ENCODE measurements at places on chromosomes 2 and 18.

DNA sequence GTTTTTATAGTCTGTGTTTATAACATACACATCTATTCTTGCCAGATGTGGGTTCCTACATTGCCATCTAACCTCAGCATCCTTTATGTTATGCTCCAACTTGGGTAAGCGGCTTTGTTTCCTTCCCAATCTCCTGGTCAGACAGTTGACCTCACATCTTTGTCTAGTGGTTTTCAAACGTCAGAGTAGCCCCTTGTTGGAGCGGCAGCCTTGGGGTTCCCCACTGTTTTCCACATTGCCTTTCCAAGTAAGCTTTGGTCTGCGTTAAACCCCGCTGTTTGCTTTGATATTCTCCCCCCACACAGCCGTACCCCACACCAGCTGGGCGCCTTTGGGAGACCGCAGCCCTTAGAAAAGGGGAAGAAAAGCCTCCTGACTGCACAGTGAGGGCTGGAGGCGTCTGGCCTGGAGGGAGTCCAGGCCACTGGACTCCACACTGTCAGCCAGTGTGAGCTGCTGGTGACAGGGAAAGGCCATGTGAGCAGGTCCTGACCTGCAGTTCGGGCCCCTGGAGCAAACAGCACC, 83.3 kb downstream of the MALT1 start:
- no peak for DNase-seq

DNA sequence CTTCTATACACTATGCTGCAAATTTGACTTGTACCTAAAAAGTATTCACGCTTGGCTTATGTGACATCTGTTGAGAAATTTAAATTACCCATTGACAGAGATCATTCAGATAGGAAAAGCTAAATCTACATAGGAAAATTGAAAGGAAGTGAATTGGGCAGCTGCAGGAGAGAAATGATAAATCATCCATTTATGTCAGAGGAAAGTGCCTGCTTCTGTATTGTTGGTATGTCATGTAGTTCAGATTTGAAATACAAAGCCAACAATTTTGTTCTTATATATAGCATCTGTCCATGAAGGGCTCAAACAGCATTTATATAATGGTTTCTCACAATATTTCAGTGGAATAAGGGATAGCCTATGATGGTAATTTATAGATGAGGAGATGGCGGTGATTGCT, 17.6 kb downstream of the LINC00305 start:
- no peak for DNase-seq

DNA sequence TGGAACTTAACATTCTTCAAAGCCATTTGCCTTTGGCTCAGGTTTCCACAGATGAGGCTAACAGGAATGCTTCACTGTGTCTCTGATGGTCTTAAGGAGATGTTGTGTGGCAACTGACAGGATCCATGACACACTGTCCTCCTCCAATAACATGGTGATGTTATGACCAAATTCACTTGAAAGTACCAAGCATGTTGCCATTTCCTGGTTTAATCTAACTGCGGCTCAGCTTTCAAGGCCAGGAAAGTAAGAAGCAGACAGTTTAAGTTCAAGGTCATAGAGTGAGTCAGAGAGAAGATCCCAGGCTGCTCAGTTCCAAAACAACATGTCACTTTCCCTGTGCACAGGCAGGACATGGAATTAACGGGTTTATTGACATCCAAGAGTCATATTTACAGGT, 513.6 kb downstream of the STK39 start:
- DNase-seq, result no peak

DNA sequence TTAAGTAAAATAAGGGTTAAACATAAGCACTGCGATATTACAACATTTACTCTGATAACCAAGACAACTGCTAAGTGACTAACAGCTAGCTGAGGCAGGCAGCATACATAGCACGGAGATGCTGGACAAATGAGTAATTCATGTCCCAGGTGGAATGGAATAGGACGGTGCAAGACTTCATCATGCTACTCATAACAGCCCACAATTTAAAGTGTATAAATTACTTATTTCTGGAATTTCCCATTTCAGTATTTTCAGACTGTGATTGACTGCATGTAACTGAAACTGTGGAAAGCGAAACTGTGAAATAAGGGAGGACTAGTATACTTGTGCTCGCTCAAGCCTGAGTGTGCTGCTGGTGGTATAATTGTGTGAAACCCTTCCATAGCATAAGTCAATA, 12.9 kb downstream of the IER3IP1 start:
- no peak for DNase-seq

DNA sequence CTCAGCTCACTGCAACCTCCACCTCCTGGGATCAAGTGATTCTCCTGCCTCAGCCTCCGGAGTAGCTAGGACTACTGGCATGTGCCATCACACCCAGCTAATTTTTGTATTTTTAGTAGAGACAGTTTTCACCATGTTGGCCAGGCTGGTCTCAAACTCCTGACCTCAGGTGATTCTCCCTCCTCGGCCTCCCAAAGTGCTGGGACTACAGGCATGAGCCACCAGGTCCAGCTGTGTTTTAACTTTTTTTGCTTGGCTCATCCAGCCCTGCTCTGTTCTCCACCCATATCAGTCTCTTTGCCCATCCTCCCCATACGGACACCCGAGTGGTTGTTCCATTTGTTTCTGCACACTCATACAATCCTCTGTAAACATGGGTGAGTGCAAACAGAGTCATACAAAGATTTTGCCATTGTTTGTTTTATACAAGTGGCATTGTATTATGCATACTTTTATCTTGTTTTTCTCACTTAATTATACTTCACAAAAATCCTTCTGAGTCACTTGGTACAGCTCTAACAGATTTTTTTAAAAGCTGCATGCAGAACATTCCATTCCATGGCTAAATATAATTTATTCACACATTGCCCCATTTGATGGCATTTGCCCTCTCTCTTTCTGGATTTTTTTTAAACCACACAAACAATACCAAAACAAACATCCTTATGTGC, 5.3 kb downstream of the APOB start:
- no peak for DNase-seq

DNA sequence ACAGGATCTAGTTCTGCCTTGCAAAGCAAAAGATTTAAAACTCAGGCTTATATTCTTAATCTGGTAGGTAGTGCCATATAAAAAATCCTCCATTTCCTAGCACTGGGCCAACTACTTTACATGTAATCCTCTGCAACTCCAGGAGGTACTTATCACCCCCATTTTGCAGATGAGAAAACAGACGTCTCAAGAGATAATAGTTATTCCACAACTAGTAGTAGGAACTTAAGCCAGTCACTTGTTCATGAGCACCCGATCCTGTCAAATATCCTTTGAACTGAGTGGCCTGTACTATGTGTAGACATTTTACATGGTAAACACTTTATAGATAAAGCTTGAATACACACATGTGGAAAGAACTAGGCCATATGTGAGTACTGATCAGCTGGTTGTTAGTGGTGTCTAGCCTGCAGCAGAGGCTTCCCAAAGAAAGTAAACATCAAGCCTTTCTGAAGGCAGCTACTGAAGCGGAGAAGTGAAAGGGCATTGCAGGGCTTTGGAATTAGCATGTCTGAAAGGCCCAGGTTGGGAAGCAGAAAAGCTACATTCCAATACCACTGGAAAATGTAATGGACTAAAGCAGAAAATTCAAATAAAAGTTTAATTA, 48.0 kb downstream of the NAB1 start:
- DNase-seq, result no peak

DNA sequence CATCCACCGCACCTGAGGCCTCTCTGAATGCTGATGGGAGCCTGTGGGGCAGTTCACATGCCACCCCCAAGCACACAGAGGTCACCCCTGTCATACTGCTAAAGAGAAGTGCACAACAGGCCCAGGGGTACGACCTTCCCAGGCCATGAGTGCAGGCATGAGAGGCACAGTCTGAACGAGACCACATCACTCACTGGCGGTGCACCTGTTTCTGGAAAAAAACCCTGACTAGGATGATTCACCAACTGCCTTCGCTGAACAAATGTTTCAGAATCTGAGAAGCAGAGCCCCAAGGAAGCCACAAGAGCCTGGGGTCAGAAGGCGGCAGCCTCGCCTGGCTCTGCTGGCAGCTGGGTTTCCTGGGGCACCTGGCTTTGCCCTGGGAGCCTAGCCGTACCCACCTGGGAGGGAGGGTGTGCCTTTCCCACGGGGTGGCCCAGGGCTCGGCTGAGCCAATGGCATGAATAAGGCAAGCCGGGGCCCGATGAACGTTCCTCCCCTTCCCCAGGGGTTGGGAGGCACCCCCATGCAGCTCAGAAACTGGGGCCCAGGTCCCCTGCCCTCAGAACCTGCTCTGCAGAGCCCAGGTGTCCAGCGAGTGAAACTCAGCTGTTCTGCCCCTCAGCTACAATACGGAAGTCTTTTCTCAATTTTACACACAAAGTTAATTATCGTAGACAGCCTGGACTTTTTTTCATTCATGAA, 73.8 kb downstream of the HDAC4 start:
- no peak for DNase-seq

DNA sequence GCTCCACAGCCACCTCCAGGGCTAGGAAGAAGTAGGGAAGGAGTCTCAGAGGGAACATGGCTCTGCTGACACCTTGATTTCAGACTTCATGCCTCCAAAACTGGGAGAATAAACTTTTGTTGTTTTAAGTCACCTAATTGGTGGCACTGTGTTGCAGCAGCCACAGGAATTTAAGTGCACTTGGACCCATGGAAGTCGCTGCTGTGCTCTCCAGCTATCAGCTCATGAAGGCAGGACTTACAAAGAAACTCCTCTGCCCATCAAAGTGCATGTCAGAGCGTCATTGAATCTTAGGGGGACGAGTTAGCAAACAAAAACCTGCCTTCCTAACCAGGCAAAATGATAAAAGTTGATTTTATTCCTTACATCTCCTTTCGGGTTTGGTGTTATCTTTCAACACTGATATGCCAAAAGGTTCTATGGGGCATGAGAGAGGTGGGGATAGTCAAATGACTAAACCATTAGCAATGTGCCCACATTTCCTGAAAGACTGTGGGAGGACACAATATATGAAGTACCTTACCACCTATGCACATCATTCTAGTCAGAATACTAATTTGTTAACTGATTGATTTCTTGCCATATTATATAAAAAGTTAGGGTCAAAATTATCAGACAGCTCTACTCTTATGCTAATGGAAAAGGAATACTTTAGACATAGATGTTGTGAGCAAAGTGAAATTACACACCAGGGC, 235.8 kb upstream of the TNP1 start:
- DNase-seq, result no peak

DNA sequence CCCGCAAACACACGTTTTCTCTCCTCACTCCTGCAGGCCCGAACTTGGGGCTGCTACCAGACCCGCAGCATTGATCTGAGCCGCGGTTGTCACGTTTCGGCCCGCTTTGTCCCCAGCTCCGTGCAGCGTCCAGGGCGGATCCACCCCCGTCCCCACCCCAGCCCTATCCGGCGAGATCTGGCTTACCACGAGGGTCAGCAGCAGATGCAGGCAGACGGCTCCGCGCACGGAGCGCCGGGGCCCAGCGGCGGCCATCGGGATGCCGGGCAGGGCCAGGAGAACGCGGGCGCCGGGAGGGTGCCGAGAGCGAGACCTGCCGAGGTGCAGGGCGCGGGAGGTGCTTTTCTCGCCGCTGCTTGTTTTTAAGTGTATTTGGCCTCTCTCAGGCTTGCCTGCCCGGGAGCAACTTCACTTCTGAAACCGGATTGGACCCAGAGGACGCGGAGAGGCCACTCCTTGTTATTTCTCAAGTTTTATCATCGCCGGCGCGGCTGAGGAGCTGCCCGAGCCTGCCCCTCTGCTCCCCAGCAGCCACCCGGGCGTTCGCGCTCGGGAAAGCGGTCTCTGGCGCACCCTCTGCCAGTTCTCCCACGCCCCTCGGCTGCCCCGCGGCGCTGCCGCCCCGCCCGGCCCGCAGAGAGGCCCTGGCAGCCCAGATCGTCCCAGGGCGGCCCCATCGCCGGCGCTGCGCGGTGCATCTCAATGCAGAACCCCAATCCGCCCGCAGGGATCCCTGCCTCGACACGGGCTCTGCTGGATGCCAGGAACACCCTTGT, at the start of gene DSC3:
Gene DSC3, minus strand, starts transcription at position 337 of the 776 bp plus-strand sequence. Its CDS starts 82 bp downstream, at position 255.
- no peak for DNase-seq

- no peak for DNase-seq
Observed at GRCh38 chr18:12598181-12598930, 59.6 kb downstream of the SPIRE1 start.

GRCh38 chr18:79902640-79903039, 48.8 kb downstream of the SLC66A2 start:
- DNase-seq, result no peak

DNA sequence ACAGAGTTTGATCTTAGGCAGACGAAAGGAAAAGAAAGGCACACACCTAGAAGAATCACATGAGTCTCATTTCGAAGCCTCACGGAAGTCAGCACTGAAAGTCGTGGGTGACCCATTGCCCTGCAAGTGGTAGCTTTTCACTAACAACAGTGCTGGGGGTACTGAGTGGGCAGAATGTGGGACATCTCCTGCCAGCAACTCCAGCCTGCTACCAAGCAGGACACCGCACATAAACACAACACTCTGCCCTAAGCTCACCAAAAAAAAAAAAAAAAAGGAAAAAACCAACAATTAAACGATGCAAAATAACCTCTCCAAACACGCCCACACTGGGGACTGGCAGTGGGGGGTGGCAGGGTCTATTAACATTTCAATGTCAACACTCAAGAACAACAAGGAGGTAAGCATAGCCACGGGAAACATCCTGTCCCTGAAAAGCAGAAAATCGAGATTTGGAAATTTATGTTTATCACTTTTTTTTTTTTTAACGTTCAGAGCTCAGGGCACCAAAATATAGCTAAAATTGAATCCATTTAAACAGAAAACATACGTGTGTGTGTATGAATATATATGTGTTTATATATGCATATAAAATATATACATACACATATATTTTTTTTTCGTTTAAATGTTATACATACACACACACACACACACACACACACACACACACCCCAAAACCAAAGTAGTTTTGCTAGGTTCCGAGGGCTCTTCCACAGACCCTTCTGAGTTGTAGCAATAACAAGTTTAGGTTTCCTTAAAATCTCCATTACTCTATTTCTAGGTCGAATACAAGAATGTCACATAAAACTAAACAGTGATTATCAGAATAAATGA, 2.2 kb downstream of the INO80D start:
- DNase-seq, result peak; percentile 32

DNA sequence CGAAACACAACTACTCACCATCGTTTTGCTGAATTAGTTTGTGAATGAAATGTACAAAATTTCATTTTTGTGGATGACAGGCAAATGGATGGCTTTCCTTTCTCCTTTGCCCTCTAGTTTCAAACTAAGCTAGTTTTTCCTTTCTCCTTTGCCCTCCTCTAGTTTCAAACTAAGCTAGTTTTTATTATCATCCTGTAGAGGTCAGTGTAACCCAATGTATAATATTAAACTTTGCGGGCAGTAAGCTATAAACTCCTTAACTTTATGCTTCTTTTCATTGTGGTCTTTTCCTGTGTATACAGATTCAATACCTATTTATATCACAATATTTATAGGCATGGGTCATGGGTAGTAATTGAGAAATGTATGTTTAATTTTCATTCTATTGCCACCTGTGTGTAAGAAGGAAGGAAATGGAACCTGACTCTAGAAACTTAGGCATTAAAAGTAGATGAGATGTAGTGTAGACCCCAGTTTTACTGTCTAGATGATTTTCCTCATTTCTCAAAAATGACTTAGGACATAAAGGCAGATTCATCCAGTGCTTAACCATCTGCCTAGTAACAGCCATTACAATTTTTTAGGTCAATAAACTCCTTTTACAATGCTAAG, 58.1 kb downstream of the MAP3K19 start:
- DNase-seq, result peak; percentile 7

All from dermis microvascular lymphatic vessel endothelial cell (primary cell).